NCI-H2081 treated with DMSO at 0.1 percent for 48 hours (cell line): ENCODE measurements at places on chromosomes 11 and 22.

DNA sequence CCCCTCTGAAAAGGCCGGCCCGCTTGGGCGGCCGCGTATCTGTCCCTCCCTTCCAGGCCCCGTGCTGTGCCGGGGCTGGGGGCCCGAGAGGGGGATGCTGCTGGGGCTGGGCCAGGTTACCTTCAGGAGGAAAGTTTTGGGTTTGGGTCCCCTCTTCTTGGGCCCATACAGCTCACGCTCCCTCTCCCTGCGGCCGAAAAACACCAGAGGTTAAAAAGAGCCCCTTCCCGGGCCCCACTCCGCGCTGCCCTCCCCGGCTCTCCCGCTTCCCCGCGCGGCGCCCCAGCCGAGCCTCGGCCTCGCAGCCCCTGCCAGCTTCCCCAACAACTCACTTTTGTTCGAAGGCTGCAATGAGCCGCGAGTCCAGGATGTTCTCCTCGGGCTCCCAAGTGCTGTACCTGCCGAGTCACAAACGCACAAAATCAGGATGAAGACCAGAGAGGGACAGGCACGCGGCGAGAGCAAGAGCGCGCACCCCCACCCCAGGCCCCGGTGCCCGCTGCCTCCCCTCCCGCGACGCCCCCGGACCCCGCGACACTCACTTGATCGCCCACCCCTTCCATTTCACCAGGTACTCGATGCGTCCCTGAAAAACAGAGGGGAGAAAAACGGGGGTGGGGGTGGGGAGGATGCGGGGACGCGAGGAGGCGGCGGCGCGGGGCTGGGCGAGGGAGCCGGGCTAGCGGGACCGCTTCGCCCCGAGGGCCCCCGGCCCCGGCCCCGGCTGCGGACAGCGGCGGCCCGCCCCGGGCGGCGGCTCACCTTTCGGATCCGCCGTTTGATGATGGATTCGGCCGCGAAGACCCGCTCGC, 450 bp downstream of the CBX6 start:
- no peak for DNase-seq

DNA sequence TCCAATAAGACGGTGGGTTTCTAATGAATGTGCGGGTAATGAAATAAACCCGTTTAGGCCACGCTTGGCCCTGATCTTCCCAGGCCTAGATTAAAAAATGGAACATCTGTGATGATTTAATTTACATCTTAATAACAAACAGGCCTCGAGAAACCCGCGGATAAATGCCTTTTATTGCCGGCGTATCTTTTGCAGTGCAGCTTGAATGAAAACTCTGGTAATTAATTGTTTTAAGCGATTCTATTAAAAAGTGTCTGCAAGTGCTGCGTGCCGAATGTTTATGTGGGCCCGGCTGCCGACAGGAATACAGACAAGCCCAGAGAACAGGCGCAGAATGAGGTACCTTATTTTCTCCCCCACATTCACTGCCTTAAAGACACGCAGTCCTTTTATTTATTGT, 420.7 kb downstream of the MN1 start:
- DNase-seq: no peak

- no peak for DNase-seq
Observed at GRCh38 chr11:108915666-108916065, 250.8 kb downstream of the DDX10 start.

- DNase-seq: no peak
Observed at GRCh38 chr11:11311169-11311568, 41.9 kb downstream of the CSNK2A3 start.

DNA sequence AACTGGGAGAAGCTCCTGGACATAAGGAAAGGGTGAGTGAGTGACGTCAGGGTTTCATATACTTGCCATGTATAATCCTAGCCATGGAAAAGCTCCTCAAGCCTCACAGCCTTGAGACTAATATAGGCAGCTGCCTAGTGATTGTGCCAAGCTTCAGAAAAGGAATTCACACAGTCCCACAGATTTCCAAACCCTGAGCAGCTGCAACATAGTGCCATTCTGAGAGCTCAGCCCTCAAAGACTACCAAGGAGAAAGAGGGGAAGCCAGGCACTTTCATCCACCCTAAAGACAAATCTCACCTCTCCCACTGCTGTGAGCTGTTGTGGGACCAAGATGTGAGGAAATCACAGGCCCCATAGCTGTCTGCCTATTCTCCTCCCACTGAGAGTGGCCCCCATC, 707.9 kb upstream of the ANO5 start:
- DNase-seq: no peak

- DNase-seq: no peak
Observed at GRCh38 chr11:21820176-21820575, 372.7 kb upstream of the ANO5 start.

DNA sequence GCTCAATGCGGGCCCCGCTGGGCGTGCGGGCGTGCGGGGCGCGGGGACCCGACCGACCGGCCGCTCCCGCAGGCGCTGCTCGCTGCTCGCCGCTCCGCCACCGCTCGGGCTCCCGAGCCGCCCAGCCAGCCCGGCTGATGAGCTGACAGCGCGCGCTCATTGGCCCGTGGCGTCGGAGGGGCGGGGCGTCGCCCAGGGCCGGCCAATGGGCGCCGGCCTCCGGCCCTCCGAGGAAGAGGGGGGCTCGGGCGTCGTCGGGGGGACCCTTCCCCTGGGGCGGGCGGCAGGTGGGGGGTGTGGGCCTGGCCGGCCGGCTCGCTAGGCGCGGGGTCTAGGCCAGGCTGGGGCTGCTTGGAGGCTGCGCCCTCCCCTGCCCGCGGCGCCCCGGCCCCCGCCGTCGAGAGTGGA, at the start of gene SCUBE1:
SCUBE1 (minus strand) TSS at position 111 of the 408 bp plus-strand sequence. CDS start 111 bp downstream, outside the sequence.
- DNase-seq: no peak

DNA sequence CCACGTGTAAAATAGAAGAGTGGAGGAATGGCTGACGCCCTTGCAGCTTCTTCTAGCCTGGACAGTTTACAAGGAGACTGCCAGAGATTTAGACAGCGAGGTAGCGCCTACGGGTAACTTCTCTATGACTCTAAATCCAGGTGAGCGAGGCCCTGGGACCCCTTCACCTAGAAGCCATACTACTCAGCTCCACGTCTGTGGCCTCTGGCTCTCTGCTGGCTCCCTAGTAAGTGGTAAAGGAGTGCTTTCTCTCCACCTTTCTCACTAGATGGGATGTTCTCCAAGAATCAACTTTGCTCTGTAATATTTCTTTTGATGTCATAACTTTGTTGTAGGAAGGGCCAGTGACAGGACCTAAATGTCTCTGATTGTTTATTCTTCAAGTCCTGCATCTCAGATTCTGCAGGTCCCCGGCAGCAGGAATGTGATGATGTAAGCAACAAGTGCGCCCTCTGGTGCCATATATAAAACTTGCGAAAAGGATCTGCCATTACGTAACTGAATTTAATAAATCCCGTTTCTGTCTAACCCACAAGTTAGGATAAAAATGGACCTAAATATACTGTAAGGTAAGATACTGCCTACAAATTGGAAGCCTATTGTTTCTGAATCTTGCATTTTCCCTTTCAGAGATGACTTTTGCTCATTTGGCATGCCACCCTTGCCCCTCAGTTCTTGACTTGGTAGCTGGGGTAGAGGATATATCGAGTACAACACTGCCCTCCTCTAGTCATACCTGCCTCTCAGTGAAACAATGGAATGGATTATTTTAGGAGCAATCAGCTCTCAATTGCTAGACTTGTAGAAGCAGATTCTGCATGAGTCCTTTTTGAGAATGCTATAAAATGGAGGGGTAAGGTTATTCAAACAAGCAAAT, 11.0 kb upstream of the PTPN5 start:
- DNase-seq: peak; percentile 13

DNA sequence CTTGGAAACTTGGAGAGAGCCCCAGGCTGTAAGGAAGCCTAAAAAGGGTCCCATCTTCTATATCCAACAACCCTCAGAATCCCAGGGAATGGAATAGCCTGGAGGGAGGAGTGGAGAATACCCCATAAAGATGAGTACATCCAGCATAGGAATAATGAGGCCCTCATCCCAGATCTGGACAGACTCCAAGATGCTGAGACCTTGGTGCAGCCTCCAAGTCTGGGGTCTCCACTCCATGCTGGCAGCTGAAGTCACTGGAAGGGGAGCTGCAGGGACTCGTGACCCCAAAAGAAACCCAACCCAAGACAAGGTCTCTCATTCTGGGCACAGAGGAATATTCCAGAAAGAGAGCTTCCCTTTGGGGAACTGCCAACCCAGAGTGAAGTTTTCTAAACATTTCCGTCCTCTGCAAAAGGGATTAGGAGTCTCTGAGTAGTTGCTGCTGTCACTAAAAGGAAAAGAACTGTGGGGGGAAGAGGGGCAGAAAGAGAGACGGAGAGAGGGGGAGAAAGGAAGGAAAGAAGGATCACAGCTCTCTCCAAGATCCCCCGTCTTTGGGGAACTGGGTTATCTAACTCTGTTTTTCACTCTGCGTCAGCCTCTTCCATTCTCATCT, 589 bp downstream of the SCGB1A1 start:
- no peak for DNase-seq

DNA sequence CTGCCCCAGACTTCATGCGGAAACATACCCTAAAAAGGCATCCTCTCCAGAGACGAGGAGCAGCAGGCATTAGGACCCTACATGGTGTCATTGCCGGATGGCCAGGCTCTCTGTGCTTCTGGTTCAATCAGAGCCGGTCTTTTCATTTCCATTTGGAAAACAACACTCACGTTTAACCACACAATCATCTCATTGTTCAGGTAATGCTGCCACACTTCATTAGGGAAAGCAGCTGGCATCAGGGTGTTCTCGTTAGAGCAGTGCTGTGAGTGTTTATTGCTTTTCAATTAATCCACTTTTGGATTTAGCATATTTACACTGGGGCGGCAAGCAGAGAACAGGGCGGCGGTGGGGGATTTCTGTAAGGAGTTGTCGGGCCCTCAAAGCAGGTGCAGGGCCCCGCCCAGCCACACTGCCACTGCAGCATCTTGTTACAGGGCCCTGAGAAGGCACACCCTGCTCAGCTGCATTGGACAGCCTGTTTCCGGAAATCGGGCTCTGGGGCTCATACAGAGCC, 338.6 kb downstream of the SHANK2 start:
- peak; percentile 77 for DNase-seq
